ENCODE measurements at places on chromosomes 6 and 20.

- DNase-seq, result peak; percentile 6
Observed at GRCh38 chr6:14354919-14355572, 237.5 kb downstream of the CD83 start.

- no peak for DNase-seq
Observed at GRCh38 chr6:22801831-22802230, 232.5 kb downstream of the HDGFL1 start.

- no peak for DNase-seq
Observed at GRCh38 chr6:18904681-18905080, 517.5 kb downstream of the RNF144B start.

GRCh38 chr20:62227977-62228958 is 8.2 kb upstream of the HRH3 start:
- DNase-seq, result no peak

- no peak for DNase-seq
Observed at GRCh38 chr6:15936503-15936902, 192.4 kb upstream of the MYLIP start.

- no peak for DNase-seq
Observed at GRCh38 chr6:106446983-106447382, 86.5 kb downstream of the CRYBG1 start.

DNA sequence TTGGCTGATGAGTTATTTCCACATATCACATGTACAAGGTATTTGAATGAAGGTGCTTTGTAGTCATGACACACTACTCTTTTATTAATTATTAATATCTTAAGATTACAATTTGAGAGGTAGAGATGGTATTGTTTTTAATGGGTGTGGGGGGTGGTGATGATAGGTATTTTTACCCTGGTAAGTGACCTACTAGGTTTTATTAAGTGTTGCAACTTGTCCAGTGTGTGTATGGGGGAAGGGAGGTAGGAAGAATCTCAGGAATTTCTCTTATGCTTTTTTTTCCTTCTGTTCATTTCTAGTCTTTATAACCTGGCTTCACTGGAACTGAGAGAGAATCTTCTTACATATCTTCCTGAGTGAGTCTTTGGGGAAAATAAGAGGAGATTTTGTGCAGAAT is 101.4 kb downstream of the LRRC1 start:
- DNase-seq, result no peak

DNA sequence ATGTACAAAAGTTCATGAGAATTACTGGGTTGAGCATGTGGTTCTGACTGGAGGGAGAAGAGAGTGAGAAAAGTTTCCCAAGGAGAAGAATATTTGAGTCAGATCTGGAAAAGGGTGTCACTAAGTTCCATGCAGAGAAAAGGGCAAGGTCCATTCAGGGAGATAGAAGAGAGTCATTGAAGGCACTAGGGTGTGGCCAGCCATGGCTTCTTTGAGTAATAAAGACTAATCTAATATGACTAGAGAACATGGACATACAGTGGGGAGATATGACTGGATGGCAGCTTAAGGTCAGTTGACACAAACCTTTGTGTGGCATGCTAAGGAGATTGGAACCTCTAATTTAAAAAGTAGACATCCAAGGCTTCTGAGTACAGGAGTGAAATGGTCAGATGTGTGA is 10.7 kb upstream of the SLC17A4 start:
- no peak for DNase-seq

DNA sequence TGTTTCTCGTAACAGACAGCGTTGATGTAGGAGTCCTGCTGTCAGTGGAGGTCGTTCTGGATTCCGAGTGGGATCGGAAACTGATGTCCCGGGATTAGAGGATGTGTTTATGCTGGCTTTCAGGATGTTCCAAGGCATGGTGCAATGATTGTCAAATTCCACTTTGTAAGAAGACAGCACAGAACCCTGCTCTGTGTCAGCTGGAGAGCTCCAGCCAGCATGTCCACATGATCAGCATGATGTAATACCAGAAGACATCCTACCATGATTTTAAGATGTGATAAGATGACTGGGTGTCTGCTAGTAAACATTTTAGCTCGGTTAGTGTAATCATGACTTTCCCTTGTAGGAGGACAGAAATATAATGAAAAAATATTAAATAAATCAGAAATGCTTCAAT is 20.3 kb downstream of the ENPP1 start:
- DNase-seq, result no peak

GRCh38 chr6:144297511-144298100 is 12.5 kb downstream of the UTRN start:
- no peak for DNase-seq

GRCh38 chr20:49938173-49939163 is 2.3 kb downstream of the RNF114 start:
- no peak for DNase-seq

GRCh38 chr6:55319961-55320695 is 7.1 kb upstream of the GFRAL start:
- DNase-seq, result no peak

DNA sequence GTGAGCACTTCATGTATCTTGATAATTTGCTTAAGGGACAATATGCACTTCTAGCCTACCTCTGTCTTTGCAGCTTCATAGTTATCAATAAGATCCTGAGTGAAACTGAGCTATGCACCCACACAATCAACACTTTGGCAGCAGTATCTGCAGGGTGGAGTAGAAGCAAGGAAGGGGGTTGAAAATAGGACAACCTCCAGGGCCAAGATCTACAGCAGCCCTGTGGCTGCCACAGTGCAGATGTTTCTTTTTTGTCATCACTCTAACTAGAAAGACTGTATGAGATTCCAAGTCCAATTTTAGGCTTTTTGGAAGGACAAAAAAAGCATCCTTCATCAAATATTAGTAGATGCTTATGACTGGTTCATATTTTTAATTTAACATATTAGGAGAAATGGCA is 336.1 kb upstream of the CITED2 start:
- DNase-seq, result no peak

- no peak for DNase-seq
Observed at GRCh38 chr6:82084324-82084920, 163.1 kb downstream of the IBTK start.

DNA sequence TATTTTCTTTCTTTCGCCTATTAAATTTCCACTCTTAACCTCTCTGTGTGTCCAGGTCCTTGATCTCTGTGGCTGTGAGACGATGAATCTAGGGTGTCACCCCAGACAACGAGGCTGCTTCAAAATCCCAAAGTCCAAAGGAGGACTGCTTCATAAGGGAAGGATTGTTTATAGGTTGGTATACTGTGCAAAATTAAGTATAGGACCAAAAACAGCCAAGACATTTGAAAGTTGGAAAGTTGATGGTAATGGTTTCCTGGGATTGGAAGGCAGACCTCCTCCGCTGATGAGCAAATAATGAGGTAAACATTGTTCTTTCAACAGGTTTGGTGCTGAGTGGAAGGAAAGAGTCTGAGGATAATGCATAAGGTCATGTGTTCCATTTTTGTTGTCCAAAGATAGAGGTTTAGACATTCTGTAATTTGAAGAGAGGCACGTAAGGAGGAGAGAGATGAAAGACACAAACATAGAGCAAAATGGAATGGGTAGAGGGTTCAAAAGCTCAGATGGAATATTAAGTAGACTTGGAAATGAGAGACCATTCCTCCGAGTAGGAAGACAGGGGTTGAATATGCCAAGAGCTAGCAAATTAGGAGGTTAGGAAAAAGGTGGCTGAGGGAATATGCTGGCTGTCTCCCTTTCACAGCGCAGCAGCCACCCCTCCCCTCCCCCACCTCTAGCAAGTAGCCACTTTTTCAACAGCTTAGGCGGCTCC is 24.8 kb downstream of the ZNF311 start:
- DNase-seq, result no peak

- DNase-seq, result no peak
Observed at GRCh38 chr6:132715204-132715603, 1.3 kb upstream of the VNN1 start.

Data from activated T-cell treated with anti-CD3 and anti-CD28 coated beads for 4 hours (primary cell).